ENCODE measurements at places on chromosomes 5 and 9. TPM values are rescaled to one million over a fixed set of nuclear protein-coding genes. Genes with fewer than 3 reads are reported as not detected.
A peak's percentile ranks its signal among the peaks of the same experiment; 100 is the strongest.

GRCh38 chr5:115333164-115333563 lies 36.7 kb upstream of the CCDC112 start:
- no peak for DNase-seq

GRCh38 chr9:104177003-104177611 lies 83.0 kb downstream of the SMC2 start:
- DNase-seq = no peak

Gene PCDHGA11
- 9.7 TPM for total RNA-seq

GRCh38 chr9:87653941-87654340 lies 72.0 kb upstream of the CTSL start:
- no peak for DNase-seq

GRCh38 chr5:135829681-135830383 lies 4.6 kb upstream of the SLC25A48 start:
- peak; percentile 41 for DNase-seq

Gene RANBP17
- total RNA-seq = 9.3 TPM

GRCh38 chr9:135989722-135990467 lies 28.7 kb upstream of the UBAC1 start:
- DNase-seq = no peak

Data from HFFc6 (cell line).